Activated CD4-positive, alpha-beta T cell treated with anti-CD3 and anti-CD28 coated beads for 48 hours (primary cell): ENCODE measurements at places on chromosomes 13 and 19.

DNA sequence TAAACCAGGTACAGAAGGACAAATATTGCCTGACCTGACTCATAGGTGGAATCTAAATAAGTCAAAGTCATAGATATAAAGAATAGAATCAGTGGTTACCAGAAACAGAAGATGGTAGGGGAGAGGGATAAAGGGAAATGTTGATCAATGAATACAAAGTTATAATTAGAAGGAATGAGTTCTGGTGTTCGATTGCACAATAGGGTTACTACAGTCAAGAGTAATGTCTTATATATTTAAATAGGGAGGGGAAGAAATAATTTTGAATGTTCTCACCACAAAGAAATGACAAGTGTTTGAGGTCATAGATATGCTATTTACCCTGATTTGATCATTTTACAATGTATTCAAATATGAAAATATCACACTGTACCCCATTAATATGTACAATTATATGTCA lies 1541.2 kb downstream of the SLITRK1 start:
- no peak for DNase-seq

- no peak for DNase-seq
Observed at GRCh38 chr19:14480700-14481079, 5.5 kb upstream of the PTGER1 start.

GRCh38 chr19:46885411-46885810 lies 24.6 kb downstream of the ARHGAP35 start:
- DNase-seq = no peak

GRCh38 chr13:33199289-33199850 lies 86.2 kb downstream of the STARD13 start:
- no peak for DNase-seq

GRCh38 chr13:37076818-37077217 lies 17.3 kb upstream of the SUPT20H start:
- DNase-seq = no peak

DNA sequence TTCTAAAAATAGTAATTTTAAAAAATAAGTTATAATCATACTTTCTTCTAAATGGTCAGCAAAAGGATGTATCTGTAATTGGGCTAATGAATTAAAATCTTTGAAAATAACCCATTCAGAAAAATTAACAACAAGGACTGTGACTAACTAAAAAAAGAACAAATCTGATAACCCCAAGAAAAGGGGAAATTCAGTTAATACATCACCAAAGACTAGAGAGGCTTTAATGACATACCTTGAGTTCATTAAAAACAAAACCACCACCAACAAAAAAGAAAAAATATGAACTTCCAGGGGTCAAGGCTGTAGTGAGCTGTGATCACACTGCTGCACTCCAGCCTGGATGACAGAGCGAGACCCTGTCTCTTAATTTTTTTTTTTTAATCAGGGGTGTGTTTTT lies 121.8 kb downstream of the TBC1D4 start:
- DNase-seq = no peak

DNA sequence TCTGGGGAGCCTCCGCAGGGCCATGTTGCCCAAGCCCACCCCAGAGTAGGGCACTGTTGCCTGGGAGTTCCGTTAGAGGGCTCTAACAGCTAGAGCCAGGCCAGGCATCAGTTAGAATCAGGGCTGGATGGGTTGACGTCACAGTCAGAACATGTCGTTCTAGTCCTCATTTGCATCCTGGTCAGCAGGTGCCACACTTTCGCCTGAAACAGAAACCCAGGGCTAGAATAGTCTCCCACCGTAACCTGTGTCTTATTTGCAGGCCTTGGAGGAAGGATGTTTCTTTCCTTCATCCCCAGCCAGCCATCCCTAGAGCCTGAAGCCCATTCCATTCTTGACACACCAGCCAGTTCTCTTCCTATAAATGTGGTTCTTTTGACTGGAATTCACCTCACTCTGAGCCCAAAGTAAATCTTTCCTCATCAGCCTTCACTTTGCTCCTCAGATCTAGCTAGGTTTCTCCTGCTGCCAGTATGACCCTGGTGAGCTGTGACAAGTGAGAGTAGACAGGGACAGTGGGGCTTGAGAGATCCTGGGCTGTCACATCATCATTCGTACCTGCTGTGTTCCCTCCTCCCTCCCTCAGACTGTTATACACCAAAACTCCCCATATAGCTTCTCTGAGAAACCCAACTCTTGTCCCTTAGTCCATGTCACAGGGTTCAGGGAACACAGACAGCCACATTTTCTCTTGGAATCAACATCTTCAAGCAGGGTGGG lies 12.2 kb upstream of the CCDC97 start:
- DNase-seq = no peak

DNA sequence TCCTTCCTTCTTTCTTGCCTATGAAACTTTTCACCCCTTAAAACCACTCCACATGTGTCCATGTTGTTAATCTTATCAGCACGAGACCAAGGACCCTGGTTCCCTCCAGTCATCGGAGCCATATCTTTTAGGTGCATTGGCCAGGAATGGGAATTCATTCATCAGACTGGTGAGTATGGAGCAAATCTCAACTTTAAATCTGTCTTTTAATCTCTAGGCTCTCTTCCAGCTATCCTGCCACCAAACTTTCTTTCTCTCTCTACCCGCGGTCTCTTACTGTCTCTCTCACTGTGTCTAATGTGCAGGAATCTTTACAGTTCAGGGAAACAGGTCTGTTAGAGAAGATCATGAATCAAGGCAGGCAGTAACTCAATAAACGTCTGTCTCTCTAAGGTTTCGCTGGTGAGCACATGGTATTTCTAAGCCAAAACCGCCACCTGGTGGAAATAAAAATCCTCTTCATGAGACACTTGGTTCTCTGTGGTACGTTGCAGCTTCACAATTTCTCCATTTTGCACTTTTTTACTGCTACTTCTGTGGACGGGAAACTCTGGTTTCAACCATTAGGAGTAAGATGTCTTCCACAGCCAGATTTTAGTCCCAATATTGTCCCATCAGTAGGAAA lies 16.1 kb downstream of the LGALS16 start:
- peak; percentile 60 for DNase-seq

DNA sequence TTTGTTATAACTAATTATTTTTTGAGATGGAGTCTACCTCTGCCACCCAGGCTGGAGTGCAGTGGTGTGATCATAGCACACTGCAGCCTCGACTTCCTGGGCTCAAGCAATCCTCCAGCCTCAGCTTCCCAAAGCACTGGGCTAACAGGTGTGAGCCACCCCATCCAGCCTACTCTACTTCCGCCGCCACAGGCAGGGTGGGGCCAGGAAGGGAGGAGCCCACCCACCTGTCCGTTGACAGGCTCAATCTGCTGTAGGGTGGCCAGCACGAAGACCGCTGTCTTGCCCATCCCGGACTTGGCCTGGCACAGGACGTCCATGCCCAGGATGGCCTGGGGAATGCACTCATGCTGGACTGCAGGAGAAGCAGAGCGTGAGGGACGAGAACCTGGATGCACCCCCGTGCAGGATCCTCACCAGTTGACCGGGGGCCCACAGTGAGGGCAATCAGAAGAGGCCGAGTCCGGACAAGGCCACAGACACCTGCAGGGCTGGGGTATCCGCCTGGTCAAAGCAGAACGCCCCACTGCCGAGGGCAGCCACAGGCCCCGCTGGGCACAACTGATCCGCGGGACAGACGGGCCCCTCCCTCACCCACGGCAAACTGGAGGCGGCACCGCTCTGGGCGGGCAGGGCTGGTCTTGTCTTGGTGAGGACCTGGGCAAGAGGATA lies 6.7 kb downstream of the DDX39A start:
- no peak for DNase-seq

GRCh38 chr19:4015705-4016402 lies 8.3 kb downstream of the PIAS4 start:
- no peak for DNase-seq

- DNase-seq = no peak
Observed at GRCh38 chr19:8321986-8322637, 816 bp downstream of the RPS28 start.

DNA sequence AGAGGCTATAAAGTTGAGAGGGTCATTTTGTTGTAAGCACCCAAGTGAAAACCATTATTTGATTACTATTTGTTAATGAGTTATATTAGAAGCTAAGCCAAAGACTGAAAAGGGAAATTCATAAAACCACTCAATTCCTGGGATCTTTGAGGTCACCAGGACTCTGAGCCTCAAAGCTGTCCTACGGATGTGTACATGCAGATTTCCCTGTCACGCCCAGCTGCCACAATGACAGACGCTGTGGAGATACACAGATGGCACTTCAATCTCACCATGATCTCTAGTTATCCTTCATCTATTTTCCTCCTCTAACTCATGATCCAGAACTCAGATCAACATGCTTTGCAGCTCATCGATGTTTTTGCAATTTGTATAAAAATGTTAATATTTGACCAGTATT lies 403.5 kb upstream of the MIR17HG start:
- no peak for DNase-seq

DNA sequence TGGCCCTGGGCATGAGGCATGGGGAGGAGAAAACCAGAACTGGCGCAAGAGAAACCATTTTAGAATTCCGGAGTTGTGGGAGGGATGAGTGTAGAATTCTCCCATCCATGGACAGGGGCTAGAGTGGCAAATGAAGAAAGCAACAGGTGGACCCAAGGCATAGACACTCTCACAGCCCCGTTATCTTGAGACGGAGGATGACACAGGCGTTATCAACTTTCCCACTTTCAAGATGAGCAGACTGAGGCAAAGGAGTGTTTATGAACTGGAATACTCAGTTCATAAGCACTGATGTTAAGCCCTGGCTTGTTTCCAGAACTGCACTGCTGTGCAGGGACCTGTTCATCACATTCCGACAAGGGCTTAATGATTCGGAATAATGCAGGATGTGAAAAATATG lies 1.1 kb upstream of the GTF3A start:
- no peak for DNase-seq

DNA sequence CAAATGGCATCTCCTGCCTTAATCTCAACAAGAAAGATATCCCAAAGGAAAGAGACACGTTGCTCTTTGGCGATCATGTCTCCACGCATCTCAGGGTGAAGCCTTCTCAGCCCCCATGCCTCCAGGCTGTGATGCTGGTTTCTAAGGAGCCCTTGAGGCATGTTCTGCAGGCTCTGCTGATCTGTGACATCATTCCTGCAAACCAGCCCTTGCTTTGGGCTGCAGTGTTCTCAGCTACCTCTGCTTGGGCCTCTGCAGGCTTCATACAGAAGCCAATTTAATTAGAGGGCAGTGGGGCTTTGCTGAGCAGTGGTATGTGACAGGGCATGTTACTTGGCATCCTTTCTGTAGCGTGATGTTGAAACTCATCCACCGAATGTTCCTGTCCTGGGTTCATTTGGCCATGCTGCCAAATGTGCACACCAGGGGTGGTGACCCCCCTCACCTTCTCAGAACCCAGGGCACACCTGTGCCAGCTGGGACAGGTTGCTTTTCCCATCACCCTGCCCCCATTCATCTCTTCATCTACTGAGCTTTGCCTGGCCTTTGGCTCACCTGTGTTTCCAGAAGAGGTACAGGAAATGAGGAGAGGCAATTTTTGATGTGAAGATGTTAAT lies 230.9 kb downstream of the TEX29 start:
- no peak for DNase-seq

DNA sequence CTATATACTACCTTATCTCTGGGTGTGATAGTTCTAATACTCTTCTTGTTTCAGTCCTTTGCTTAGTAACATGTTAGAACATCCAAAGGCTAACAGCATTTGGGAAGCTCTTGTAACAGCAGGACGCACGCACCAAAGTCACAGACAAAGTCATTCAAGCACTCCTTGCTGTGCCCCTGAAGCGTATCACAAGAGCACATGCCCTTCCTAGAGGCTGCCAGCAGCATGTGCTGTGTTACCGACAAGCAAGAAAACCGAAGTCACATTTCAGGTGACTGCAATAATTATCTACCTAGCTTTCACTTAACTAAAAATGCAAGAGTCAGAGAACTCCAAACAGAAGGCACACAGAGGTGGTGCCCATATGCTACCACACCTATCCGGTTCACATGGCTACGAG lies 194.1 kb downstream of the KLF12 start:
- DNase-seq = no peak

- DNase-seq = no peak
Observed at GRCh38 chr13:56558698-56559320, 581.9 kb upstream of the PRR20A start.
